MM.1S (cell line): ENCODE measurements at places on chromosomes 2 and 18.

GRCh38 chr2:190722061-190722759 is 73.3 kb downstream of the NAB1 start:
- DNase-seq = no peak
- H3K4me1 ChIP-seq = no peaks in the 10 kb centered on the region
- no peak overlapping the region for H3K27ac ChIP-seq
- no peaks in the 10 kb centered on the region for H3K36me3 ChIP-seq
- H3K27me3 ChIP-seq = no peaks in the 10 kb centered on the region

DNA sequence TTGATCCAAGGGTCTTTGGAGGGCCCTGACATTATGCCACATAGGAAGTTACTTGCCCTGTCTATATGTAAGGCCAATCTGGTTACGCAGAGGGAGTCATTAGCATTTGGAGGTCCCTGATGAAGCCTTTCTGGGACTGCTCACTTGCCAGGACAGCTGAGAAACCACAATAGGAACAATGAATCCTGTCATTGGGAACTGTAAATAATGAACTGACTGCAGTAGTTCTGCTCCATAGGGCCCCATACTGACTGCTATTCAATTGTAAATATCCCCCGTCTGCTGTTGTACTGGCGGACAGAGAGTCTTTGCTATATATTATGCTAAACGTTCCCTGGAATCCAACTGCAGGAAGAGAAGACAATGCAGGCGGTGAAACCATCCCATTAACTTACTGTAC is 149.4 kb upstream of the DCC start:
- no peaks in the 10 kb centered on the region; the same call in 1 of the 2 replicates for H3K36me3 ChIP-seq
- H3K4me3 ChIP-seq = no peak overlapping the region; the same call in 1 of the 2 replicates
- H3K4me1 ChIP-seq = peaks cover 30% of the 10 kb centered on the region
- DNase-seq = no peak

DNA sequence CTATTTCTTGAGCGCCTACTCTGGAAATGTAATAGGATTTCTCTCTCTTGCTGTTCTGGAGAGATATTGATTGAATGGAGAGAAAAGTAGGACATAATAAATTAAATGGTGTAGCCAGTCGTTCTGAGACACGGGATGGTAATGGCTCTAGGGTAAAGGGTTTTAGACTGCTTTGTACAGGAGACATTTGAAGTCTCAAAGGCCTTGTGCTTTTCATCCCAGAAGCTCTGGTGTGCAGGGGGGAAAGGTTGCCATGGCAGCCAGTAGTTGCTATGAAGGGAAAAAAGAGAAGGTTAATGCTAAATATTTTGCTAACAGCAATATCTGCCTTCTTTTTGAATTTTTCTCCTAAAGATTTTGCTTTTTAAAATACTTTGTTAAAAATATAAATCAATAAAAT is 359.3 kb downstream of the RIT2 start:
- no peak overlapping the region for H3K27ac ChIP-seq
- H3K27me3 ChIP-seq = no peaks in the 10 kb centered on the region
- H3K4me1 ChIP-seq = no peaks in the 10 kb centered on the region
- H3K4me3 ChIP-seq = no peak overlapping the region

DNA sequence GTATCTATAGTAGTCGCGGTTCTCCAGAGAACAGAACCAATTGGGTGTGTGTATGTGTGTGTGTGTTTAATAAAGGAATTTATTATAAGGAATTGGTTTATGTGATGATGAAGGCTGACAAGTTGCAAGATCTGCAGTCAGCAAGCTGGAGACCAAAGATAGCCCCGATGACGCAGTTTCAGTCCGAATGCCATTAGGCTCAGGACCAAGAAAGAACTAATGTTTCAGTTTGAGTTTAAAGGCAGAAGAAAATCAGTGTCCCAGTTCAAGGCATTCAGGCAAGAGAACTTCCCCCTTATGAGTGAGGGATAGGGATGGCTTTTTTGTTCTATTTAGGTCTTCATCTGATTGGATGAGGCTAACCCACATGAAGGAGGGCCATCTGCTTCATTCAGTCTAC is 221.6 kb downstream of the HNMT start:
- DNase-seq = no peak
- no peaks in the 10 kb centered on the region for H3K36me3 ChIP-seq
- H3K27me3 ChIP-seq = no peaks in the 10 kb centered on the region
- no peaks in the 10 kb centered on the region for H3K4me1 ChIP-seq
- no peak overlapping the region for H3K27ac ChIP-seq

DNA sequence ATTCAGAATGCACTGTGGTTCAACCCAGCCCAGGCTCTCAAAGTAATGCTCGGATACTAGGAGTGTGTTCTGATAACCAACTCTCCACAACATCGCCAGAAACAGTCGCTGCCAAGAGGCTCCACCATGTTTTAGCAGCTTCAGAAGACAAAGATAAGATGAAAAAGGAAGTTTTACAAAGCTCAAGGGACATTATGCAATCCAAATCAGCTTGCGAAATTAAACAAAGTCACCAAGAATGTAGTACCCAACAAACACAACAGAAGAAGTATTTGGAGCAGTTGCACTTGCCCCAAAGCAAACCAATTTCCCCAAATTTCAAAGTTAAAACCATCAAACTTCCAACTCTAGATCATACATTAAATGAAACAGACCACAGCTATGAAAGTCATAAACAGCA is 360.9 kb downstream of the XIRP2 start:
- no peaks in the 10 kb centered on the region for H3K4me1 ChIP-seq
- H3K27ac ChIP-seq = no peak overlapping the region
- H3K36me3 ChIP-seq = no peaks in the 10 kb centered on the region
- no peaks in the 10 kb centered on the region for H3K27me3 ChIP-seq
- DNase-seq = no peak

DNA sequence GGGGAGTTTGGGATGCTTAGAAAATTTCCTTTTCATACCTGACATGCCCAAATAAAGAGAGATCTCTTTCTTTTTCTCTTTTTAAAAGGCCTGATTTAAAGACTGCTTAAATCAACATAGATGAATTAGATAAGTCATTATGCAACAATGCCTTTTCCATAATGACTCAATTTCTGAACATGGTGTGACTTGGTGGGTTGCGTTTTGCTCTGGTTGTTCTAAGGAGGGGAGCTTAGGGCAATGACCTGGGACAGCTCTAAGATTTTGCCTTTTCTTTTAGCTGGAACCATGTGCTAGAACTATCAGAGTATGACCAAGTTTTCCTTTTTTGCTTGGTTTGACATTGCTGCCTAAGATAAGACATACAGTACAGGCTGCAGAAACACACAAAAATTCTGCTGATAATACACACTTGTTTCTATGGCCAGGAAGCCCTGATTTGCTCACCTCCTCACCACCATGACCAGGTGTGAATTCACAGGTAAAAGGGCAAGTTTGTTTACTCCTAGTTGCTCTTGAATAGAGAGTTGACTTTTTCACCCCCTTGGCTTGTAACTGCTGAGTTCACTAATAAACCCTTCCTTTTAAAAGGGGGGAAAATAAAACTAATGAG is 58.1 kb upstream of the IL1RL1 start:
- no peaks in the 10 kb centered on the region for H3K36me3 ChIP-seq
- H3K4me3 ChIP-seq = no peak overlapping the region
- H3K27me3 ChIP-seq = no peaks in the 10 kb centered on the region
- no peak overlapping the region for H3K27ac ChIP-seq
- 0 out of 2 replicates have a peak, but pooled peaks cover 3% of the 10 kb centered on the region for H3K4me1 ChIP-seq

DNA sequence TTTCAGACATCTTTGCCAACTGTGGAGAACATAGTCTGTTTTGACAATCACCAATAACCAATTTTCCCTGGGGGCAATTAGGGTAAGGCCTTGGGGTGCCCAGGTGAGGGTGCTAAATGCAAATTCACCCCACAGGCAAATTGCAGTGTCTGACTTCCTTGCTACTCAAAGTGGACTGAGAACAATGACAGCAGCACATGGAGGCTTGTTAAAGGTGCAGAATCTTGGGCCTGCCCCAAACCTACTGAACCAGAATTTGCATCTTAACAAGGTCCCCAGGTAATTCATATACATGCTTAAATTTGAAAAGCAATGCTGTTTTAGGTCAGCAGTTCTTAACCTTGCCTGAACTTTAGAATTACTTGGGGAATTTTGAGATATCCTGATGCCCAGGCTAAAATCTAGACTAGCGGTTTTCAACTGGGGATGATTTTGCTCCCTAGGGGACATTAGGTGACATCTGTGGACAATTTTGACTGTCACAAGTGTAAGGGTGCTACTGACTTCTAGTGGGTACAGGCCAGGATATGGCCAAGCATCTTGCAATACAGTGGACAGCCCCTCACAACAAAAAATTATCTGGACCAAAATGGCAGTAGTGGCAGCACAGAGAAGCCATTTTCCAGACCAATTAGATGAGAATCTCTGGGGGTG is 80.2 kb upstream of the GCFC2 start:
- no peaks in the 10 kb centered on the region for H3K36me3 ChIP-seq
- no peaks in the 10 kb centered on the region for H3K27me3 ChIP-seq
- no peaks in the 10 kb centered on the region for H3K4me1 ChIP-seq
- H3K27ac ChIP-seq = no peak overlapping the region
- no peak overlapping the region for H3K4me3 ChIP-seq

GRCh38 chr2:99198103-99198841 is 17.3 kb downstream of the MRPL30 start:
- H3K27ac ChIP-seq = no peak overlapping the region
- no peaks in the 10 kb centered on the region for H3K4me1 ChIP-seq
- H3K36me3 ChIP-seq = no peaks in the 10 kb centered on the region; the same call in 1 of the 2 replicates
- no peaks in the 10 kb centered on the region for H3K27me3 ChIP-seq

DNA sequence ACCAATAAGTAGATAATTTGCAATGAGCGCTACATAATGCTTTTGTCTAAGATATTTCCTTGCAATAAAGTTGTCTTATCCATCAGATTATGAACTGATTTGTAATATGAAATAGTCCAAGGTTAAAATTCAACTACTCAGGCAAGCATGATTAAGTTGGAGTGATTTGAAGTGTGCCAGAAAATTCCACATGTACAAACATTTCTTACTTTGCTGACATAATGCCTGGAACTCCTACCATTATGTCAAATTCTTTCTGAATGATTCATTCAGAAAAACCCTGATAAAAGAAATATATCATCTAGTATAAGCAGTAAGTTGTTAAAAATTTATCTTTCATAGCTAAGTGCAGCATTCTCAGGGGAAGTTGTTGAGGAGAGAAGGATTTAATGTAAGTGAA is 87.3 kb downstream of the CBLN2 start:
- DNase-seq = no peak
- H3K36me3 ChIP-seq = no peaks in the 10 kb centered on the region
- H3K4me3 ChIP-seq = no peak overlapping the region
- no peaks in the 10 kb centered on the region for H3K4me1 ChIP-seq
- H3K27ac ChIP-seq = no peak overlapping the region

- peak; percentile 31 for DNase-seq
- H3K27me3 ChIP-seq = no peaks in the 10 kb centered on the region
- no peak overlapping the region for H3K27ac ChIP-seq
- no peaks in the 10 kb centered on the region for H3K36me3 ChIP-seq
- H3K4me3 ChIP-seq = no peak overlapping the region
Measured at GRCh38 chr18:68438983-68439382, 275.9 kb downstream of the TMX3 start.

DNA sequence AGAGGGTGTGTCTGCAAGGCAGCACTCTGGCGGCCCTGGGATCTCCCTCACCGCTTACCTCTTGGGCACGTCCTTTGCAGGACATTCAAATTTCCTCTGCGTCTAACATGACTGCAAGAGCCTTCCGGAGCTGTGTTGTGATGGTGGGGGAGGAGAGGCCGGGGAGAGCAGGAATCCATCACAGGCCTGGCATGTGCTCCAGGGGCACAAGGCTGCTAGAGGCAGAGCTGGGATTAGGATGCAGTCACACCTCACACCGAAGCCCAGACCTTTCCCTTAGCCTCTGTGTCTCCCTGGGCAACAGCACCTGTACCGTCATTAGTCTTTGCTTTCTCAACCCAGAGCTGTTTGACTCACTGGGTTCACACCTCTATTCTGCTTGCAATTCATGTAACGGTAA is 111.3 kb downstream of the CMPK2 start:
- H3K36me3 ChIP-seq = no peaks in the 10 kb centered on the region
- no peaks in the 10 kb centered on the region for H3K4me1 ChIP-seq
- H3K27me3 ChIP-seq = no peaks in the 10 kb centered on the region
- H3K4me3 ChIP-seq = no peak overlapping the region
- no peak for DNase-seq

GRCh38 chr2:129754831-129755230 is 224.6 kb upstream of the RAB6C start:
- 0 out of 2 replicates have a peak, but pooled peaks cover 4% of the 10 kb centered on the region for H3K4me1 ChIP-seq
- H3K27ac ChIP-seq = no peak overlapping the region
- no peak for DNase-seq
- H3K4me3 ChIP-seq = no peak overlapping the region

DNA sequence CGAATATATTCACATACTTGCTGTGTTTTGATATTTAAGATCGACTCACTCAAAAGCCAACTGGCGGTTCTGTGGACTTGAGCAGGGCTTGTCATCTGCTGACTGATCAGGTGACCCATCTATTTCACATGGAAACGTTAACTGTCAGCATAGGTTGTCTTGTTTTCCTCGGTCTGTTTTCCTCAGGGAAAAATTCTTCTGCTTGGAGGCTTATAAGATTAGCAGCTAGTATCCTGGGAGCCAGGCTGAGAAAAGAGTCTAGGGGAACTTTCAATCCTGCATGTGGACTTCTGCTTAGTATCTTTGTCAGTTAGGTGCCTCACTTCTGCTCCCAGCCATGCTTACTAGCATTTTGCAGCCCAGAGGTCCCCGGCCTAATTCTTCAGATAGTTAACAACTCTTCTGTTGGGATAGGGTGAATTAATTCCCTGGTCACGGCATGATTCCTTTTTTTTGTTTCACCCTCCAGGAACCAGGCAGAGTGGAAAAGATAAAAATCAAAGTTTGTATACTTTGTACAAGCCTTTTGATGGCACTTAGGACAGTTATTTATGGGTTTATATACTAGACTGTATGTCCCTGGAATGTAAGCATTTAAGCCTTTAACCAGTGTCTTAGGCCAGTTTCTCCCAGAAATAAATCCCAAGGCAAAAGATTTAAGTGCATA is 226.0 kb downstream of the GULP1 start:
- DNase-seq = no peak
- H3K27ac ChIP-seq = no peak overlapping the region
- H3K27me3 ChIP-seq = no peaks in the 10 kb centered on the region
- no peak overlapping the region for H3K4me3 ChIP-seq
- H3K36me3 ChIP-seq = no peaks in the 10 kb centered on the region

GRCh38 chr2:150097901-150098531 is 389.5 kb downstream of the RND3 start:
- no peak overlapping the region for H3K4me3 ChIP-seq
- 0 out of 2 replicates have a peak, but pooled peaks cover 11% of the 10 kb centered on the region for H3K4me1 ChIP-seq
- no peak overlapping the region for H3K27ac ChIP-seq
- no peaks in the 10 kb centered on the region for H3K36me3 ChIP-seq
- no peaks in the 10 kb centered on the region for H3K27me3 ChIP-seq

DNA sequence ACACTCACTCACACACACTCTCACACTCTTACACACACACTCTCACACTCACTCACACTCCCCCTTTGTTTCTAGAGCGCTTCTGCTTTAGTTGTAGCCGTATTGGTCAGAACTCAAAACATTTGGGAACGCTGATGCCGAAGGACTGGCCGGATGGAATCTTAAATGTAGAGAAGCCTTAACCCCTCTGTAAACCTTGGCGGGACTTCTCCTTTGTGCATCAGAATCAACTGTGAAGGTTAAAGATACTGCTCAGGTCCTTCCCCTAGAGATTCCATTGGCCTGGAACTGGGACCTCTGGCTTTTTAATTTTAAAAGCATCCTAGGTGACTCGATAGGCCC is 18.3 kb downstream of the SH3BP4 start:
- DNase-seq = no peak
- no peaks in the 10 kb centered on the region for H3K4me1 ChIP-seq
- no peaks in the 10 kb centered on the region for H3K27me3 ChIP-seq
- H3K36me3 ChIP-seq = no peaks in the 10 kb centered on the region
- no peak overlapping the region for H3K4me3 ChIP-seq
